NCI-H2171 treated with DMSO at 0.1 percent for 48 hours (cell line): ENCODE measurements at places on chromosomes 2 and 18.

DNA sequence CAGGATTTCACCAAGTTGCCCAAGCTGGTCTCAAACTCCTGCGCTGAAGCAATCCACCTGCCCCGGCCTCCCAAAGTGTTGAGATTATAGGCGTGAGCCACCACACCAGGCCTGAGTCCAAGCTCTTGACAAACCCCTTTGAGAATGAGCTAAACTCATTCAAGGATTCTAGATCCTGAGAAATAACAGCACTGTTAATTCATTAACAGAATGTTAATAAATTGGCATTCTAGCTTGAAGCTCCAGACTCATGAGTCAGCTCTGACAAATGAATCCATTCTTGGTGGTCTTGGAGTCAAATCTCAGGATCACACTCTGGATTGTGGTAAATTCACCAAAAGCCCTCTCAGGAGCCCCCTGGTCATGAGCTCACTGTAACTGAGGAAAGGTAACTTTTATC, 1.8 kb downstream of the NARS1 start:
- no peak for DNase-seq

DNA sequence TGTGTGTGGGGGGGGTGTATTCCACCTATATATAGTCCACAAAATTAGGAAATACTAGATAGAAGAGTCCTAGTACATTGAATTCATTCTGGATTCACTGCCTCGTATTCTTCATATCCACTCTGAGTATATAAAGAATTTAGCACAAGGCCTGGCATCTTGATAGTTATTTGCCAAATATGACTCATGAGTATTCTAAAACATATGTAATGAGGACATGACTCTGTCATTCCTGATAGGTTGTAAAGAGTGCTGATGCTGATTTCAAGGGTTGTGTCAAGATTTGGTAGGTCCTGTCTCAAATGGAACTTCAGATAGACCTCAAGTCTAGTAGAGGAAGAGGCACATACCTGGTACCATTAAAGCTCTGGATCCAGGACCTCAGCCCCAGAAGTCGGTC, 173.4 kb upstream of the BOD1L2 start:
- no peak for DNase-seq

- no peak for DNase-seq
Observed at GRCh38 chr18:79786786-79787526, 10.8 kb upstream of the KCNG2 start.

DNA sequence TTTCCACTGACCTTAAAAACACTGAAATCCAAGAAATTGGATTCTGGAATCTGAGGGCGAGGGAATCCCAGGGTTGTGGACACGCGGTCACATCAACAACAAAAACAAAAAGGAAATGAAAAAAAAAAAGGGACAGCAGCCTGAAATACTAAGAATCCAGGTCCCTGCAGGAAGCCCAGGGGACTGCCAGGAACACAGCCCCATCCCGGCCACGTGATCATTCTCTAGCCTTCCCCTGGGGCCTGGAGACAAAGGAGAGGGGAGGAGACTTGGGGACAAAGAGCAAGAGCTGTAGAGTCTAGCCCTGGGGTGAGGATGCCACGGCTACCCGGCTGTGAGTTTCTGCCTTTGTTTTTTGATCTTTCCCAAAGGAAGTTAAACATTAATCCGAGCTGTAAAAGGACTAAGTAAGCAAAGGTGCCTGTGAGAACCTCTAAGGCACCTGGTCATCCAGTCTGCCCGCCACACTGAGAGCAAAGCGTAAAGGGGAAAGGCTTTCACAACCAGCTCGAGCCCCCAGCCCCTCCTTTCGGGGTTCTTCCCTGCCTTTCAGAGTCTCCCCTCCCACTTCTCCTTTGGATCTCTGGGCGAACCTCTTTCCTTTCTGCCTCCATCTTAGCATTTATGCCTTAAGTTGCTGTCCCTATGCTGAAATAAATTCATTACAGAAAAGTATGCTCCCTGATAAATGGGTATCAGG, 57.9 kb upstream of the MSH2 start:
- peak; percentile 99 for DNase-seq

- no peak for DNase-seq
Observed at GRCh38 chr2:65549257-65549627, 116.8 kb upstream of the SPRED2 start.

DNA sequence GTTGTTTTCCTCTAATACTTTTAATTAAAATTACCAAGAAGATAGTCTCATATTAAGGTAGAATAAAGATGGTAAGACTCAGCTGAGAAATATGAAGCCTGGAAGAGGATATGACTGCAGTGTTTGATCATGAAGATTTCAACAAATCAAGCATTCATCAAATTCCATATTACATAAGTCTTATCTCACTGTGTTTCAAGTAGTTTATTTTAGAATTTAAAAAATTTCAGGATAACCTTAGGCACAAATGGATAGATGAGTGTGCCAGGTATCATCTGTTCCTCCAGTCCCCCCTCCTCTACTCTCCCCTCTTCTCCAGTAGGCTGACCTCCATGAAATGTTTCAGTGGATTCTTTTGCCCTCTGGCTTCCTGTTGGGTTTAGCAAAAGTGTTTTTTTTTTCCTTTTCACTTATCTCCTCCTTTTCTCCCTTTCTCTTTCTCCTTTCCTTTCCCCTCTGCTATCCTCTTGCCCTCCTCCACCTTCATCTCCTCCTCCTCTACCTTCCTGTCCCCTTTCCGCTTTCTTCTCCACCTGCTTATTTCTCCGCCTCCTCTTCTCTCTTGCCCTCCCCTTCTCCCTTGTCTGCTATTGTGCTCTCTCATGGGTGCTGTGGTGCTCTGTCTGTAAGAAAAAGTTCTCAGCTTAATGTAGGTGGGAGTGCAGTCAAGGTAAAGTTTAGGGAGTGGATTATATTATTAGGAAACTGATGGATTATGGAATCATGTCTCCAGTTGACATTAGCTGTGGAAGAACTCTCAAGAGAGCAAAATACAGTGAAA, 72.8 kb downstream of the ABI2 start:
- DNase-seq, result no peak
